H54 (cell line): ENCODE measurements at places on chromosomes 16 and 17.

DNA sequence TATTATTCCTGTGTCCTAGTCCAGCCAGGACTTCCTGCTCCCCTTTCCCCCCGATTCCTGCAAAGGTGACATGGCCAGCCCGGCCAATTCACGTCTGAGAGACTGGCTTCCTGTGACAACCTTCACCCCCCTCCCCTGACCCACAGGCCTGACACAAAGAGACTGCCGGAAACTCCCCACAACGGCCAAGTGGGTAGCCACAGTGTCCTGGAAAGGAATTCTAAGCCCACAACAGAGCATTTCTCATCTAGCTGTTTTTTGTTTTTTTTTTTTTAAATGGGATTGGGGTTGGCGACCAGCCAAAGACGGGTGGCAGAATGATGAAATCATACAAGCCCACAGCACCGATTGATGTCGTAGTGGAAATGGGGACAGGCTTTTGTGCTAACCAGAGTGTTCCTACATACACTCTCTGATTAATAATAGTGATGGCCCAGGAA lies 2.8 kb upstream of the XAF1 start:
- DNase-seq = peak; percentile 56

- DNase-seq = no peak
Observed at GRCh38 chr17:75650874-75651273, 16.1 kb downstream of the RECQL5 start.

GRCh38 chr16:73145166-73145880 lies 97.4 kb upstream of the ZFHX3 start:
- no peak for DNase-seq

DNA sequence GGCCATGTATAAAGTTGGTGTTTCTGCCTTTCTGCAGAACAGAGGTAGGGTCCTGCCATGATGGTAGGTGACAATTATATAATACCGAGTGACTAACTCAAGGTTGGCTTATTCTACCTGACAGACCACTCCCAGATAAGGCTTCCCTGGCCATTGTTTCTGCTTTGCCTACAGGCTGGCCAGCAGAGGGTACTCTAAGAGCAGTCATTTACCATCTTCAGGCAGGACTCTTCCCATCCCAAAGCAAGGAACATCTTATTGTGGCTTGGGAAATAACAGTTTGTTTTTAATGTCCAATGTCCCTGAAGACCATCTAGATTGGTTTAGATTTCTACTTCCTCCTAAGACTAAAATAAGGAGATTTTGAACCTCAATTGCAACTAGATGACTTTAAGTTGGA lies 74.1 kb downstream of the SNX11 start:
- no peak for DNase-seq

DNA sequence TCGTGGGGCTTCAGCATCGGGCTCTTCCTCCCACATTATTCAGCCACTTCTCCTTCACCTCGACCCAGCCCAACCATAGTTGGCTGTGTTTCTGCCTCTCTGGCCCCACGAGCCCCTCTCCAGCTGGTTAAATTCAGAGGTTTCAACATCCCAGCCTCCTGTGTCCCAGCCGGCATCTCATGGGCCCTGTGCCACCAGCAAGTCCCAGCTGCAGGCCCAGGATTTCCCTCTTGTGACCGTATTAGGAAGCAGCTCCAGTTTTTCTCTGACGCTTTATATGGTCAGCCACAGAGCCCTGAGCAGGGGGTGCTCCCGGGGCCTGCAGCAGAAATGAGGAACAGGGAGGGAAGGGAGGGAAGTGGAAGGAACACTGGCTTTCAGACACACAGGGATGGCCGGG lies 27.4 kb downstream of the MYH11 start:
- DNase-seq = no peak

GRCh38 chr17:52157603-52158449 lies 688 bp downstream of the CA10 start:
- no peak for DNase-seq

DNA sequence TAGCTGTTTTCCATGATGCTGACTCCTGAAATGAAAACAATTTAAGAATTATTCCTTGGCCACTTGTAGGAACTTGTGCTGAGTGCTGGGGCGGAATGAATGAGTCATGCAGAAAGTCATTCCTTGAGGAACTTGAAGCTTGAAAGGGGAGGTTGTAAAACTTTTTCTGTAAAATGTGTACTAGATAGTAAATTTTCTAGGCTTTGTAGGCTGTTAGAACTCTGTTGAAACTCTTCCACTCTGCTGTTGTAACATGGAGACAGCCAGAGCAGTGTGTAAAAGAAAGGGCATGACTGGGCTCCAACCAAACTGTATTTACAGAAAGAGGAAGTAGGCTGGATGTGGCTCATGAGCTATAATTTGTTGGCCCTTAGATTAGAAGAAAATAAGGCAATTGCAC lies 46.1 kb downstream of the ABCA8 start:
- DNase-seq = peak; percentile 8

DNA sequence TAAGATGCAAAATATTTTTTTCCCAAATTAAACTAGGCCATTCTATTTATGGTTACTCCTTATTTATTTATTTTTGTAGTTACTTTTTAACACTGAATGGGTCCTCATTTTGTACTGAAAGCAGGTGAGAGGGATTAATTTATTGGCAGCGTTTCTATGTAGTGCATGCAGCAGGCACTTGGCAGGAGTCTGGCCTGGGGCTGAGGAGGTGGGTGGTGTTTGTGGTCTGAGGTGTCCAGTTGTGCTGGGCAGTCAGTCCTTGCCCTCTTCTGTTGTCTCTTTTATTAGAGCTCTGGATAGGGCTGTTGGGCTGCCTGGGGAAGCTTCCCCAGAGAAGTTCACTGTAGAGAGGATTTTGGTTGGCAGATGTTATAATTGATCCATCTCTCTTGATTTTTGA lies 12.7 kb downstream of the SEC14L1 start:
- no peak for DNase-seq

GRCh38 chr17:14125518-14126137 lies 56.3 kb downstream of the COX10 start:
- no peak for DNase-seq

DNA sequence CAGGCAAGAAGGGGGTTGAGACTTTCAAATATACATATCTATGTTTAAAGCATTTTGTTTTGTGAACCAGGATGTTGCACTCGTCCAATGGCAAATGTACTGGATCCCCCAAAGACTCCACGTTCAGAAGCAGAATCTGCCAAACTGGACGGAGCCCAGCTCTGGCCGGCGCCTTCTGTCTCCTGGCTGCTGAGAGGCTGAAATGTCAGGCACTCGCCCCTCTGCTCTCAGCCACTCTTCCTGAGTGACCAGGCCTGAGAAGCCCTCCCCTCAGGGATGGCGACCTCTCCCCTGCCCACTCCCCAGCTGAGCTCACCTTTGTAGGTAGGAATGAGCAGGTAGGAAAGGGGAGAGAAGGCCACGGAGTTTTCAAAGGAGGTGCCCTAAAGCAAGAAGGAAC lies 187.5 kb upstream of the FOXF1 start:
- no peak for DNase-seq

- no peak for DNase-seq
Observed at GRCh38 chr16:66480265-66481080, 53.4 kb downstream of the BEAN1 start.

- DNase-seq = peak; percentile 42
Observed at GRCh38 chr16:74862743-74863244, 88.2 kb upstream of the FA2H start.

DNA sequence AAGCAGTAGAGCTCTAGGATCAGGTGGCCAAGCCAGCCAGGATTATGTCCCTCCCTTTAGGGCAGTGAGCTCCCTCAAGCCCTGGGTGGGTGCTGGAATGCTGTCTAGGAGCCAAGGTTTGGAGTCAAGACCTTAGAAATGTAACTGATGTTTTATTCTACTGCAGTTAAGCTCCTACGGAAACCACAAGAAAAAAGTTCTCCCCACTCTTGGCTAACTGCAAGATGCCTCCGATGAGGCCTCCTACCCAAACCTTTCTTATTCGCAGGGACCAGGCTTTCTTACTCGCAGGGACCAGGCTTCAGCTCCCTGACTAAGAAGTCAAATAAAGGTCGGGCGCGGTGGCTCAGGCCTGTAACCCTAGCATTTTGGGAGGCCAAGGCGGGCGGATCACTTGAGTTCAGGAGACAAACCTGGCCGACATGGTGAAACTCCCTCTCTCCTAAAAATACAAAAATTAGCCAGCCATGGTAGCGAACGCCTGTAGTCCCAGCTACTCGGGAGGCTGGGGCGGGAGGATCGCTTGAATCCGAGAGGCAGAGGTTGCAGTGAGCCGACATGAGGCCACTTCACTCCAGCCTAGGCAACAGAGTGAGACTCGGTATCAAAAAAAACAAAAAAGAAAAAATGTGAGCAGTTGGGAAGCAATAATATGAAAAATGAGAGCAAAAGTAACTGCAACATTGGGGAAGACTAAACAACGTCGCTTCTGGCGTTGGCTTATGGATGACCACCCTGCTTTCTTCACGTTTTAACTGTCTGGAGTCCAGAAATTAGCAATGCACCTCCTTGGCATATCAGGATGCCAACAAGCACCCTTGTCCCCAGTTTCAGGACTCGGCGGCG lies 31.7 kb upstream of the ARL4D start:
- DNase-seq = no peak

DNA sequence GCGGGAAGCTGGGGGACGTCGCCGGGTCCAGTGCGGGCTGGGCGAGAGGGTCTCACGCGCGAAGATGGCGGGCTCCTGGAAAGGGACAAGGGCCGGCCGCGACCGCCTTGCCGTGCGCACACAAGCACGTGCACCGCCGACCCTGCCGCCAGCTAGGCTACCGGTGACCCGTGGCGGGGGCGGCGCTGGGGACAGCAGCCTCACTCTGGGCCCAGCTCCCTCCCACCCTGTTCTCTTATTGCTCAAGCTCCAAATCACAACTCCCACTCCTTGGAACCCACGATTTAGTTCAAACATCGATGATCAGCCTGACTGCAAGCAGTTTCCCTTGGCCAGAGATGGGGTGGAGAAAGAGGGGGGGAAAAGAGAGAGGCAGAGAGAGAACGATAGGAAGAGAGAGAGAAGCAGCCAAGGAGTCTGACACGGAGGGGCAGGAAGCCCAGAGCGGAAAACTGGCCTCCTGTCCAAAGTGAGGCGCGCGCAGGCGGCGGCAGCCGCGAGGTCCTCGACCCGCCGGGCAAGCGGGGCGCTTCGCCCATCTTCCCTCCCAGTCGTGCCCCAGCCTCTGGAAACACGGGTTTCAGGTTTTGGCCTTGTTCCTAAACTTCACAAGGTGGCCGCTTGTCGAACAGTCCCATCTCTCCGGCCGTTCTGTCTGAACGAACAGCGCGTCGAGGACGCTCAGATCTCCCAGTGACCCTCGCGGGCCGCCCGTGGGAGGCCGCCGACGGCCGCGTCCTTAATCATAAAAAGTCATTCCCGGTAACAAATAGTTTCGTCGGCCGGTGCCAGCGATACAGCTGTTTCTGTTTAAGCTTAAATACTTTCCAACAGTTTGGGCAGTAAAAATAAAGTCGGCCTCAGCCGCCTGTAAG lies 1.7 kb upstream of the CBX8 start:
- no peak for DNase-seq

DNA sequence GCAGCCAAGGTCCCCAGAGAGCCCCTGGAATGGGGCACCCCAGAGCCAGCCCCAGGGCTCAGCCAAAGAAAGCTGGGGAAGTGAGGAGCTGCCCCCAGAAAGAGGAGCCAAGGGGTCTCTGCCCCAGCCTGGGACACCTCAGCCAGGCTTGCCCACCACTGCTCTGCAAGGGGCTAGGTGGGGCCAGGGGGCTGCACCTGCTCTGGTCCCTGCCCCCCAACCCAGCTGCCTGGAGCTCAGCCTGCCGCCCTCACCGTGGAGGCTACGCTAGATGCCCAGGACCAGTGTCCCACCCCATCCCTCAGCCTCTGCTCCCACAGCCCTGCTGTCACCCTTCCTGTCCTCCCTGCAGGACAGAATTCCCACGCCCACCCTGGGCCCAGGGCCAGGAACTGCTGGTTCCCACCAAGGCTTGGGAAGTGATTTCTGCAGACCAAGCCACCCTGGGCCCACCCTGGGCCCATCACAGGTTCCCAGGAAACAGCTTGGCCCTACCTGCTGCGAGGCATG lies 28.1 kb upstream of the KRT17 start:
- no peak for DNase-seq

DNA sequence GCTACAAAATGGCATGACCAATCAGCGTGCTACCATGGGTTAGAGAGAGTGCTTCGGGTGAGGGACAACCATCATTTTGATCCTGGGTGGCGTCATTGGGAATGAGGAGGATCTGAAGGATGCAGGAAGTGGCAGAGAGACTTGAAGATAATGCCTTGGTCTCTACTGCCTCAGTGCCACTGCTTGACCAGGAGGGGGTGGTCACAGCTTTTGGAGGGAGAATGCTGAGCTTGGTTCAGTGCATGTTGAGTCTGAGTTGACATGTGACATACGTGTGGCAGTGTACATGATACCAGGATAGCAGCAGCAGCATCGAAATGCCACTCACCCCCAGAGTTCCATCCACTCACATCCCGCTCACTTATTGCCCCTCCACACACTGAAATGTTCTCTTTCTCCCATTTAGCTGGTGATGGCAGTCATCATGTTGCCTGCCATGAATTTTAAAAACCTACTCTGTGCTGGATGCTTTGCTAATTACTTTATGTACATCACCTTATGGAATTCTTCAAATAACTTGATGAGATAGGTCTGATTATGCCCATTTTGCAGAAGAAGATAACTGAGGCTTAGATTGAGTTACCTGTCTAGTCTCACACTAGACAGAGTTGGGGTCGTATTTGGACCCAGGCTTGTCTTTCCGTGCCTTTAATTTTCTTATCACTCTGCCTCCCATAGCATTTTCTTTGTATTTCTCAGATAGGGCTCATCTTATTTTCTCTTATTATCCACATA lies 36.7 kb downstream of the ARSG start:
- no peak for DNase-seq

DNA sequence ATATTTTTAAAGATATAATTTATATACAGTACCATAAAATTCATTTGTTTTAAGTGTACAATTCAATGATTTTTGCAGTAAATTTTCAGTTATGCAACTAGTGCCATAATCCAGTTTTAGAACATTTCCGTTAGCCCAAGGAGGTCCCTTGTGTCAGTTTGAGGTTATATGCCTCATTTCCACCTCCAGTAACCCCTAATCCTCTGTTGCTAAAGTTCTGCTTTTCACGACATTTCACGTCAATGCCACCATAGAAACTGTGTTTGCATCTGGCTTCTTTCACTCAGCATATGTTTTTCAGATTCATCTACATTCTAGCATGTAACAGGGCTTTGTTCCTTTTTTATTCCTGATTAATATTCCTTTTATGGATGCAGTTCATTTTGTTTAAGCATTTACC lies 42.4 kb upstream of the NUDT7 start:
- no peak for DNase-seq
